Sigmoid colon (tissue), 7 donors: ENCODE measurements at places on chromosomes 5 and 9. TPM values are rescaled to one million over a fixed set of nuclear protein-coding genes. Genes with fewer than 3 reads are reported as not detected.

DNA sequence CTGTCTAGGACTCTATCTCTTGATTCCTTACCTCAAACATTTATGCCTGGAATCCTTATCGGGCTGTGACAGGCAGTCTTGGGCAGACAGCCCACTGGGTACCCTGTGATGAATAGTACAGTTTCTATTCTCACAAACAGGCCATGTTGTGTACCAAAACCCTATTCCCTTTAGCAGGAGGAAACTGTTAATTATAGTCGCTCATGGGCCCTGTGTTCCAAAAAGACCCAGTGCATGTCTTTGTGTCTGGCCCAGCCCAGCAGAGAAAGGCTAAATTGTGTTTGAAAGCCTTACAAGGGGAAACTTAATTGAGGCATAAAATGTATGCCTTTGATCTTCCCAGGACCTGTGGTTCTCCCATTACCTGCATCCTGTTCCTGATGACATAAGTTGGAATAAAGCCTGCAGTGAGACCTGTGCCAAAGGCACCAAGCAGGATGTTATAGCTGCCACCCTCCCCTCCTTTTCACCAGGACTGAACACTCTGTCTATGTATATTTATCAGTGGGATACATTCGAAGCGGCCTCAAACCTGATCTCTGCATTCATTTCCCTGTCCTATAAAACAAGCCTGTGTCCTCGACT, 43.3 kb downstream of the TLR4 start:
- no peaks in the 10 kb centered on the region for H3K27me3 ChIP-seq
- H3K4me1 ChIP-seq: peaks cover 5% of the 10 kb centered on the region
- no peak overlapping the region for H3K27ac ChIP-seq
- DNase-seq: no peak

- no peaks in the 10 kb centered on the region for H3K27me3 ChIP-seq
- peak overlapping the region; percentile 77 for H3K4me3 ChIP-seq
- peaks cover 60% of the 10 kb centered on the region for H3K4me1 ChIP-seq
- H3K36me3 ChIP-seq: no peaks in the 10 kb centered on the region
- H3K27ac ChIP-seq: peak overlapping the region; percentile 94
Observed at GRCh38 chr5:147508711-147509040, 1.2 kb downstream of the DPYSL3 start.

The RMND5B gene
- 44.1 TPM for total RNA-seq

DNA sequence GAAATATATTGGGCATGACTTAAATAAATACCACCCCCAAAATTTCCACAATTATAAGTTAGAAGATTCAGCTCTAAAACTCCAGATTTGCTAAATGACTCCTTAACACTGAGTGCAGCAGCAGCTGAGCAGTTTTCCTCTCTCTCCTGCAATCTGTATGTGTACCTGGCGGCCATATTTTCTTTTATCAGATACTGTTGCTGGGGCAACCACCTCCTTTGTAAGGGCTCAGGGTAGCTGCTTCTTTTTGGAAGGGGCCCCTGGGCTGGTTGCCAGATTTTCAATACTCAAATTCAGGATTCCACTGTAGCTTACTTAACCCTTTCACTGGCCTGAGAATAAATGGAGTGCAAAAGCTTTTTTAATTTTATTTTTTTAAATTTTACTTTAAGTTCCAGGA, 197.0 kb downstream of the TAF11L14 start:
- no peak overlapping the region for H3K4me3 ChIP-seq
- no peaks in the 10 kb centered on the region for H3K4me1 ChIP-seq
- H3K27ac ChIP-seq: no peak overlapping the region
- H3K27me3 ChIP-seq: no peaks in the 10 kb centered on the region
- no peak for DNase-seq

The FOXD4L6 gene
- total RNA-seq: not detected

GRCh38 chr9:94108584-94108983, 24.3 kb downstream of the PTPDC1 start:
- no peak overlapping the region for H3K4me3 ChIP-seq
- H3K36me3 ChIP-seq: no peaks in the 10 kb centered on the region
- H3K27me3 ChIP-seq: no peaks in the 10 kb centered on the region
- no peak for DNase-seq
- H3K27ac ChIP-seq: peak overlapping the region; percentile 52

The CARD9 gene
- total RNA-seq: 2.1 TPM

The GDF9 gene
- 1.8 TPM for total RNA-seq

DNA sequence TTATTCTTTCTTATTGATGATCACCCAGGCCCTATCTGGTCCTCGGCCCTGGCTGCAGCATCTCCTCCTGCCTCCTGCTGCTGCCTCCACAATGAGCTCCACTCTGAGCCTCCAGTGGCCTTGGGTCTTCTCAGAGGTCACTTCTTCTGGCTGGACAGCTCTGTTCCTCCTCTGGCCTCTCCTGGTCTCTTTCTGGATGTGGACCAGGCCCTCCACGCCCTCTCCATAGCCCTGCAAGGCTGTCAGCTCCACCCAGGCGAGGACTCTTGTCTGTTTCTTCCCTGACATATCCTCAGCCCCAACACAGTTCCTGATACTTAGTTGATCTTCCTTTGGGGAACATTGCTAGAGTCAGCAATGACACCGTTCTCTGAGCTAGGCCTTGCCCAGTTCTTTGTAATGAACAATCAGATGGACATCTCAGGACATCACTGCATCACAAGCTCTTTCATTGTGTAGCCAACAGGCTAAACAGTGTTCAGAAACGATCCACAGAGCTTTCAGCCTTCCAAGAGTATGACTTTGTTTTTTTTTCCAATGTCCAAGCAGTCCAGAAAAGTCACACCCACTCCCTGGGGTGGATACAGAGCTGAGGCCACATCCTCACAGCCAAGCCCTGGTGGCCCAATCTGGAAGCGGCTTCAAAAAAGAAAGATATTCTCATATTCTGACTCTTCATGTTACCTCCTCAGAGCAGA, 62.5 kb upstream of the DNAH5 start:
- no peak for DNase-seq
- H3K4me1 ChIP-seq: peaks cover 2% of the 10 kb centered on the region
- no peaks in the 10 kb centered on the region for H3K36me3 ChIP-seq
- H3K27me3 ChIP-seq: no peaks in the 10 kb centered on the region
- no peak overlapping the region for H3K27ac ChIP-seq
- no peak overlapping the region for H3K4me3 ChIP-seq

DNA sequence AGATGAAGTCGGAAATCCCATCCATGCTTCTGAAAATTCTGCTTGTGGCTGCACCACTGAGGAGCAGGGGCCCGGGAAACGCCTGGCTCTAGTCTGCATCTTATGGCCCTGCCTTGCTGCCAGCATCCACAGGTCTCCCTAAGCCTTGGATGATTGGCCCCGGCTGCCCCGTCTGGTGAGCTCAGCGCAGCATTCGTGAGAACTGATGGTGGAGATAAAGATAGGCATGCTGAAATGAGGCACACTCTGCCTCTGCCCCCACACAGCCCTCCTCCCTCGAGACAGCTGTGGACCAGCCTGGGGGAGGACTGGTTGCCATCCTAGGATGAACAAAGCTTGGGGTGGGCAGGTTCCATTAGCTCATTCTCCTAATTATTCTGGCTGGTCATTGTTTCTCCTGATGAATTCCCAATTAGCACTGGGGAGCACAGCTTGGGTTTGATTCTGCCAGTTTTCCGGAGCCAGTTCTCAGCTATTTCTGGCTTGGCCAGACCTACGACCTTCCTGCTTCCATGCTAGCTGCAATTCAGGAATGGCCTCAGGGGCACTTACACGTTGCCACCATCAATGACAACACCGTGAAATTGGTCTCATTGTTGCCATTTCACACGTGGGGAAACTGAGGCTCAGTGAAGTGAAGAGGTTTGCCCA, 62.8 kb upstream of the CPEB4 start:
- no peaks in the 10 kb centered on the region for H3K27me3 ChIP-seq
- H3K36me3 ChIP-seq: no peaks in the 10 kb centered on the region
- H3K4me1 ChIP-seq: no peaks in the 10 kb centered on the region
- no peak overlapping the region for H3K27ac ChIP-seq

The PCDHB10 gene
- total RNA-seq: 3.9 TPM

The GABRA6 gene
- total RNA-seq: not detected

GRCh38 chr5:147578228-147579024, 68.6 kb upstream of the DPYSL3 start:
- no peak for DNase-seq
- no peak overlapping the region for H3K4me3 ChIP-seq
- H3K27me3 ChIP-seq: no peaks in the 10 kb centered on the region
- H3K36me3 ChIP-seq: no peaks in the 10 kb centered on the region
- peaks cover 7% of the 10 kb centered on the region for H3K4me1 ChIP-seq

The PLK2 gene
- 35.7 TPM for total RNA-seq

DNA sequence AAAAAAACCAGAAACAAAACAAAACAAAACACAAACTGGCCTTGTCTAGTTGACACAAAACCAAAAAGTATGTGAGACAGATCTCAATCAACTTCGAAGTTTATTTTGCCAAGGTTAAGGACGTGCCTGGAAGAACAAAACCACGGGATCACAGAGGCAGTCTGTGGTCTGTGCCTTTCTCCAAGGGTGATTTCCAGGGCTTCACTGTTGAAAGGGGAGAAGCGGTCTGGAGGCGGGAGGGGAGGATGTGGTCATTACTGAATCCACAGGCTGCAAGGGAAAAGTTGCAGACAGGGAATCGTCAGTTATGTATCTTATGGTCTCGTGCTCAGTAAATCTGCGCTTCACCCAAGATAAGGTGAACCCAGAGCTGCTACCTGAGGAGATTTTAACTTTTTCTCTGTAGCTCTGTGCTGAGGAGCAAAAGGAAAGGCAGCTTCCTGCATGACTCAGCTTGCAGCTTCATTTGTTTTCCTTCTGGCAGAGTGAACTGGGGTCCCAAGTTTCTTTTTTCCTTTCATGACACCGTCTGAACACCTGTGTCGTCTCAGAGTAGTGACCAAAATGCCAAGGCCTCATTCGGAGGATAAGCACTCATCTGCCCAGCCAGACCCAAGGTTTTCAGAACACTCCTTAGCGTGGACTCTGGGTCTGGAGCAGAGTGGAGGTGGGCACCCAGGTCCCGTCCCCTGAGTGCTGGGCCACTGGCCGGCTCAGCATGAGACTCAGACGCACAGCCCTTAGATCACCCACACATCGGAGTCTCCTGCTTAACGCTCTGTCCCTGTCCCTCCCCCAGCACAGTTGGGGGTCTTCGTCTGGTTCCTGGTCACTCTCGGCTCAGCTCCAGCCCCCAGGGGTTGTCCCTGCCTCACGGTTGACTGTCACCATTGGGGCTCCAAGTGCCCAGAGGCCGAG, 25.9 kb downstream of the ROPN1L start:
- H3K4me3 ChIP-seq: no peak overlapping the region
- no peaks in the 10 kb centered on the region for H3K4me1 ChIP-seq
- no peak overlapping the region for H3K27ac ChIP-seq
- H3K27me3 ChIP-seq: peaks cover 6% of the 10 kb centered on the region
- DNase-seq: no peak

- H3K27ac ChIP-seq: no peak overlapping the region
- no peak overlapping the region for H3K4me3 ChIP-seq
- DNase-seq: no peak
Observed at GRCh38 chr9:3868012-3868411, 342.2 kb upstream of the RFX3 start.

DNA sequence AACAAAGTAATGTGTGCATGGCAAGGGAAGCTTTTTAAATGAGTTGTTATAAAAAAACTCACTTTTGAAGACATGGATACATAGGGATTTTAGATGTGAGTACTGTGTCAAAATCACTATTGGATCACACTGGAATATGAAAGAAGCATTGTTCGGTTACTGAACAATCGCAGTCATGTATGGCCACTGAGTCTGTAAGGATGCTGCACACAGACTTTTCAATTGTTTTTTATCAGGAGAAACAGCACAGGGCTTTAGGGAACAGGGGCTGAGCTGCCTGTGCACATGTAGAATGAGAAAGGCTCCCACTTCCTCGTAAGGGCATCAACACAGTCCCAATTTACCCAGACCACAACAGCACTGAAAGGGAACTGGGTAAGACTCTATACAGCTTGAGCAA, 1333.9 kb upstream of the DMAC1 start:
- no peak overlapping the region for H3K4me3 ChIP-seq
- no peaks in the 10 kb centered on the region for H3K4me1 ChIP-seq
- no peak for DNase-seq
- H3K36me3 ChIP-seq: no peaks in the 10 kb centered on the region
- no peak overlapping the region for H3K27ac ChIP-seq

GRCh38 chr9:111349766-111350165, 19.7 kb upstream of the OR2K2 start:
- H3K36me3 ChIP-seq: no peaks in the 10 kb centered on the region
- no peaks in the 10 kb centered on the region for H3K4me1 ChIP-seq
- H3K4me3 ChIP-seq: no peak overlapping the region
- no peaks in the 10 kb centered on the region for H3K27me3 ChIP-seq
- no peak for DNase-seq

The DPH7 gene
- total RNA-seq: 29.1 TPM

The NDST1 gene
- total RNA-seq: 42.1 TPM

- peak; percentile 39 for DNase-seq
- H3K4me3 ChIP-seq: no peak overlapping the region
- H3K27me3 ChIP-seq: no peaks in the 10 kb centered on the region
- H3K4me1 ChIP-seq: no peaks in the 10 kb centered on the region
Observed at GRCh38 chr9:114030364-114030763, 47.7 kb downstream of the AMBP start.

The CHMP5 gene
- 79.6 TPM for total RNA-seq

The SPINK7 gene
- total RNA-seq: not detected

The SYK gene
- 13.9 TPM for total RNA-seq

The NEURL1B gene
- 42.8 TPM for total RNA-seq

The RARS1 gene
- 84.2 TPM for total RNA-seq

GRCh38 chr9:123120953-123121352, 87.5 kb downstream of the GPR21 start:
- no peak for DNase-seq
- H3K27me3 ChIP-seq: no peaks in the 10 kb centered on the region
- H3K27ac ChIP-seq: peak overlapping the region; percentile 23
- H3K4me1 ChIP-seq: no peaks in the 10 kb centered on the region

DNA sequence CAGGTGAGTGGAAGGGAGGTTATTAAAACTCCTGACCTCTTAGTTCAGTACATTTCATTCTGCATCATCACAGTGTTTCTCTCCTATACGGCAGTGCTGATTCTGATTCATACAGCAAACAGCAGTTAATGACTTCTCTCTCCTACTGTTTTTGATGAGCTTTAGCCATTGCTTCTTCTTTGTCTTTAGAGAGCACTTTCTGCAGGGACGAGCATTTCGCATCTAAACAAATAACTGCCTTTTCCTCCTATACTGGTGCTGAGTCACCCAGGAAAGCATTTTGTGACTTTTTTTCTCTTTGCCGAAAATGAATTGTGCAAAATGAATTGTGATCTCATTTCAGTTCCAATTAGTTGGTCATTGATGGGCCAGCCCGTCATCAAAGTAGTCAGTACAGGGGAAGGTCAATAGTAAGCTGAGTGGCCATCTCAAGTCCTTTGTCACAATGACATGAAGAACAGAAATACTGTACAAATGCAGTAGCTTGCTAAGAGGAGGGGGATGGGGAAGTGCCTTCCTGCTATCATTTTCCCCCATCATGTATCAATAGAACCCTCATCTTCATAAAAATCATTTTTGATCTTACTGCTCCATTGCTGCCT, 98.5 kb downstream of the INSYN2B start:
- no peaks in the 10 kb centered on the region for H3K36me3 ChIP-seq
